ENCODE measurements at places on chromosomes 13 and 19.

GRCh38 chr13:31699650-31700049 lies 39.7 kb upstream of the RXFP2 start:
- no peak for DNase-seq

GRCh38 chr19:48698046-48698445 lies 2.3 kb downstream of the FUT2 start:
- no peak for DNase-seq

DNA sequence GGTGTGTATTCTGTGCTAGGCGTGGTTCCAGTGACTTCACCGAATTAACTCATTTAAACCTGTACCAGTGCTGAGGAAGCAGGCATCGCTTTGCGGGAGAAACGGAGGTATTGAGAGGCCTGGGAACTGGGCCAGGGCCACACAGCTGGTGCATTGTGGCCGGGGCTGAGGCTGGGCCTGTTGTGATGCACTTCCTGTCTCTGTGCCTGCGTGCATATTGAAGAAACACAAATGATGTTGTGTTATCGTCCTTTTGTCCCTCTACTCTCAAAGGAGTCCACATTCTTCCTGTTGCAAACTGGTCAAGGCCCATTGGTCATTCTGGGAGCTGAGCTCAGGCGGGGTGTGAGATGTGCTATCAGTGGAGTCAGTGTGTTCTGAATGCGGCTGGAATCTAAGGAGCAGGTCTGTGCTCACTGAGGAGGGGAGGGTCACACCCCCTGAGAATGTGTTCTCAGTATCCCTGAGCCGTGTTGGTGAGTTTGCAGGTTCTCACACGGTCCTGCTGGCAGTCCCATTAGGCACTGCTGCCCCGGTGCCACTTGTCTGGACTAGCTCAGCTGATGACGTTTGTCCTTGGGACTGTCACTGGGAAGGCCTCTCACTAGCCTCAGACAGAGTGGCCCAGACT lies 62.1 kb downstream of the ARHGEF7 start:
- DNase-seq, result peak; percentile 74

DNA sequence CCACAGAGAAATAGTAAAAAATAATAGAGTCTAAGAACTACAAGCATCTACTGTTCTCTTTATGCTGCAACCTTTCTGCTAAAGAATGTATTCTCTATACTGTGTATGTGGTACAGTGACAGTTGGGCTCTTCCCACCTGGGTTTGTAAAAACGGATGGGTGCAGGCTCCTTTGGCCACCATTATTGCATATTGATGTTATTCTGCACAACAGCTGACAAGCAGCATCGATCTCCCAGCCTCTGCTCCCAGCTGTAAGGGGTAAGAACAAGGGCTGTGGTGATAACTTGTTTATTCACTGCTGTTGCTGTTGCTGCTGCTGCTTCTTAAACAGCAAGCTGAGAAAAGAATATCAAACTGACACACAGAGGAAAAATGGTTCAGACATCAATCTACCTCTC lies 56.1 kb downstream of the KCNRG start:
- no peak for DNase-seq

- no peak for DNase-seq
These were observed 34.0 kb upstream of the HOMER3 start for GRCh38 chr19:18975011-18975410.

DNA sequence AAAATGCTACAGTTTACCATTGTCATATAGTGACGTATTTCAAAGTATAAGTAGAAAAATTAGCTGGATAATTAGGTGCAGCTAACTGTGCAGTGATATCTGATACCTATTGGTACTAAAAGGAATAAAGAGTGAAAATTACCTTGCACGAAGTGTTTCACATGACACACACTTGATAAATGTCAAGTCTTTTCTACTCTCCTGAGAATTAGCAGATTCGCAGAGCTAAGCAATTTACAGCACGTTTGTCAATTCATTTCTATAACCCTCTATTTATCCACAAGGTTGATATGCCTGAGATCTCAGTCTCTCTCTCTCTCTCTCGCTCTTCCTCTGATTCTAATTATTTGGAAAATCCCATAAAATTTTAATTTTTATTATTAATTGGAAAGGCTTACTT lies 1109.0 kb downstream of the EFNB2 start:
- DNase-seq, result no peak

GRCh38 chr13:40667622-40667978 lies 1.2 kb upstream of the FOXO1 start:
- DNase-seq, result no peak

GRCh38 chr13:81917810-81918209 lies 1576.9 kb upstream of the SPRY2 start:
- DNase-seq, result no peak

DNA sequence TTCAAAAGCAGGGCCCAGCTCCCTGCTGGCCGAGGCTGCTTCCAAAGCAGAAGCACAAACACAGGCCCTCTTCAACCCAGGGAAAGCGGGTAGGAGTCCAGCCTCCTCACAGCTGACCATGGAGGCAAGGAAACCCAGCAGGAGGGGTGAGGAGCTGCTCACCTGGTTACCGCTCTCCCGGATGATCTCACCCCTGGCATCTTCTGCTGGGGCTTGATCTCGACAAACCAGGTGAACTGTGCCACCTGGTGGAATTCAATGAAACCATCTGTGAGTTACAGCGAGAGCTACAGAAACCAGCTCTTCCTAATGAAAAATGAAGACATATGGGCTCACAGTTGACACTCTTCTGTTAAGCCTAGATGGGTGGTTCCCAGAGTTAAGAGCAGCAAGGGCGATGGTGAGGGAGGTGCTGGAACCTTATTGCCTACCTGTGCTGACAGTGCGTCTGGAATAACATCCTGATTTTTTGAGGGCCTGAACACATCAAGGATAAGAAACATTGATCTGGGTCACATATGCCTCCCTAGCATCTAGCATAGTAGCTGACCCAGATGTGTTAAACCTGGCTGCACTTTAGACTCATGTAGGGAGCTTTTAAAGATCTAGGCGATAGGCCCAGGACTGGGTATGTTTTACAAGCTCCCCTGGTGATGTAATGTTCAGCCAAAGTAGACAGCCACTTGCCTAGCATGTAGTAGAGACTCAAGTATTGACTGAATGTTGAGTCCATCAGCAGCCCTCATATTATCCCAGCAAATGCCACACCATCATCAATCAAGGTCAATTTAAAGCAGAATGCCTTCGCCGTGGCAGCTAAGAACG lies 6.1 kb downstream of the DHRS12 start:
- peak; percentile 77 for DNase-seq

DNA sequence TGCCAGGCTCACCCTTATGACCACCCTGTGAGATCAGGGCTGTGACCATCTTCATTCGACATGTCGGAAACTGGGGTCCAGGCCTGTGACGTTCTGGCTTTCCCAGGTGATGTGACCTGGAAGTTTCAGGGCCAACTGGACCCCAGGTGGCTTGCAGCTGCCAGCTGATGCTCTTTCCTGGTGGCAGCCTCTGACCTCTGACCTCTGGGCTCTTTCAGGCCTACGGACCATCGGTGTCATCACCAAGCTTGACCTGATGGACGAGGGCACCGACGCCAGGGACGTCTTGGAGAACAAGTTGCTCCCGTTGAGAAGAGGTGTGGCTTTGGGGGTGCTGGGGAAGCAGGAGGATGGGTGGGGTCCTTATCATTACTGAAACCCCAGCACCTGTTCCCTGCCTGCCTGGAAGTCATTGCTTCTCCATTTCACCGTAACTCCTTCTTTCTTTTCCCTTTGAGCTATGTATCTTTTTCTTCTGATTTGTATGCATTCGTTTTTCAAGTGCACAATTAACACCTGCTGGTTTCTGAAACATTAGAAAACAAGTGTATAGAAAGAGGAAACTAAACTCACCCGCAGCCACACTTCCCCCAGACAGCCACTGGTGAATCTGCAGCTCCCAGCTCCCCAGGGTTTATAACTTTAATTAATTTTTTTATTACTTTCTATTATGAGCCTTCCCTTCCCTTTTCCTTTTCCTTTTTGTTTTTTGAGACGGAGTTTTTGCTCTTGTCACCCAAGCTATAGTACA lies 58.9 kb downstream of the TMED1 start:
- no peak for DNase-seq

GRCh38 chr13:77338961-77339401 lies 12.1 kb upstream of the MYCBP2 start:
- no peak for DNase-seq

GRCh38 chr19:48094129-48094854 lies 16.3 kb downstream of the PLA2G4C start:
- no peak for DNase-seq

DNA sequence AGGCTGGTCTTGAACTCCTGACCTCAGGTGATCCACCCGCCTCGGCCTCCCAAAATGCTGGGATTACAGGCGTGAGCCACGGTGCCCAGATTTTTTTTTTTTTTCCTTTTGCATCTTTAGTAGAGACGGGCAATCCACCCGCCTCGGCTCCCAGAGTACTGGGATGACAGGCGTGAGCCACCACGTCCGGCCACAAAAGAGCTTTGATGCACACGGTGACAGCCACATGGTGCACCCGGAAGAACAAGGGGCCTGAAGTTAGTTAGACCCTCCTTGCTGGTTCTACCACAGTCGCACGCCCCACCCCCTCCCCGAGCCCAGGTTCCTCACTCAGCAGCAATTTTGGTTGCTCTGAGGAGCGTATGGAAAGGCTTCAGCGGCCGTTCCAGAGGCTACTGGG lies 54.2 kb upstream of the USE1 start:
- DNase-seq, result no peak

DNA sequence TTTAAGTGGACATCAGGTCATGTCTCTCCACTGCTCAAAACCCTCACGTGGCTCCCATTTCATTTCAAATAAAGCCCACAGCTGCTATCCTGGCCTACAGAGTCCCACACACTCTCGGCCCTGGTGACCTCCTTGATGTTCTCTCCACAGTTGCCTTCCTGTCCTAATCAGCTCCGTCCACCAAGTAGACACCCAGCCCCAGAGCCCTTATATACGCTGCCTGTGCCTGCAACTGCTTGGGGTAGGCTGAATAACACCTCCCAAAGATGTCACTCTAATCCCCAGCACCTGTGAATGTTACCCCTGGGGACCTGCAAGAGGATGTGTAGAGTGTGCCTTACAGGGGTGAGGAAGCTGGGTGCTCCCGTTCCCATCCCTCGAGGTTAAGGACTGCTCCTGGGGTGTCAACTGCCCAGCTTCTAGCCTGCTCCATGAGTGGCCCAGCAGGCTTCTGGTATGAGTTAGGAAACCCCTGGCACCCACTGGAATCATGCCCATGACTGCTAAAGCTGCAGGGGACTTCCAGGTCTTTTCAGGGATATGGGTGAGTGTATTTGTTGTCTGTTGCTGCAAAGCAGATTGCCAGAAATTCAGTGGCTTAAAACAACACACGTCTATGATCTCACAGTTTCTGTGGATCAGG lies 6.0 kb downstream of the FAM187B start:
- no peak for DNase-seq

- peak; percentile 53 for DNase-seq
These were observed 170.9 kb downstream of the LACC1 start for GRCh38 chr13:44050450-44051063.

DNA sequence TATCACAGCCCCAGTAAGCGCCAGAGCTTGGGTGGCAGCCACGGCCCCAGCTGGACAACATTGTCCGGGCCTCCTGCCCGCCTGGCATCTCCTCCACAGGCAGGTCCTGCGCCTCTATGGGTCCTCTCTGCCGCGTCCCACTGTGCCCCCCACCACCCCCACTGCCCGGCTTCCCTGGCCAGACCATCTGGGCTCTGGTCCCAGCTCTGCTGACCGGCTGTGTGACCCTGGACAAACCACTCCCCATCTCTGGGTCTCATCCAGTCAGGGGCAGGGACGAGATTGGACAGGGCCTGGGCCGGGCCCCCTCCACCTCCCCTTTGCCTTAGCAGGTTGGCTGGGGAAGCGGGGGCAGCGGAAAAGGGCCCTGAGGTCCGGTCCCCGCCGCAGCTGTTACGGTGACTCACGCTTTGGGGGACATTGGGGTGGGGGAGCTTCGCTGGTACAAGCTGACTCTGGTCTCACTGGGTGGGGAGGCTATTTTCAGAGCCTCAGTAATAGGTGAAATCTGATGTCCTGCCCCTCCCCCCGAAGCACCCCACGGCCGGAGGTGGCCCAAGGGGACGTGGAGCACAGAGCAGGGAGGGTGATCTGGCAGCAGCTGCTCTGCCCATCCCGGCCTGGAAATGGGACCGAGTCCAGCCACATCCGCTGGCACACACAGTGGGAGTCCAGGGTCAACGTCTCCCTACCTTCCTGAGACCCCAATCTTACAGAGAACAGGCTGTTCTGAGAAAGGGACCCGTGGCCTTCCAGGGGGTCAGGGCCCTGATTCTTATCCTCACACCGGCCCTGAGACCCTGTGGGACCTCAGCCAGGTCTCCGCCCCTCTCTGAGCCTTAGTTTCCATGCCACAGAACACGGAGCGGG lies 9.1 kb downstream of the NFIC start:
- DNase-seq, result no peak

DNA sequence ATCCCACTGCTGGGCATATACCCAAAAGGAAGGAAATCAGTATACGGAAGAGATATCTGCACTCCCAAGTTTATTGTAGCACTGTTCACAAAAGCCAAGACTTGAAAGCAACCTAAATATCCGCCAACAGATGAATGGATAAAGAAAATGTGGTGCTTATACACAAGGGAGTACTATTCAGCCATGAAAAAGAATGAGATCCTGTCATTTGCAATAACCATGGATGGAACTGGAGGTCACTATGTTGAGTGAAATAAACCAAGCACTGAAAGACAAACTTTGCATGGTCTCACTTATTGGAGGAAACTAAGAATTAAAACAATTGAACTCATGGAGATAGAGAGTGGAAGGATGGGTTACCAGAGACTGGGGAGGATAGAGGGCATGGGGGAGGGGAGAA lies 6.5 kb upstream of the SIGLEC14 start:
- no peak for DNase-seq

DNA sequence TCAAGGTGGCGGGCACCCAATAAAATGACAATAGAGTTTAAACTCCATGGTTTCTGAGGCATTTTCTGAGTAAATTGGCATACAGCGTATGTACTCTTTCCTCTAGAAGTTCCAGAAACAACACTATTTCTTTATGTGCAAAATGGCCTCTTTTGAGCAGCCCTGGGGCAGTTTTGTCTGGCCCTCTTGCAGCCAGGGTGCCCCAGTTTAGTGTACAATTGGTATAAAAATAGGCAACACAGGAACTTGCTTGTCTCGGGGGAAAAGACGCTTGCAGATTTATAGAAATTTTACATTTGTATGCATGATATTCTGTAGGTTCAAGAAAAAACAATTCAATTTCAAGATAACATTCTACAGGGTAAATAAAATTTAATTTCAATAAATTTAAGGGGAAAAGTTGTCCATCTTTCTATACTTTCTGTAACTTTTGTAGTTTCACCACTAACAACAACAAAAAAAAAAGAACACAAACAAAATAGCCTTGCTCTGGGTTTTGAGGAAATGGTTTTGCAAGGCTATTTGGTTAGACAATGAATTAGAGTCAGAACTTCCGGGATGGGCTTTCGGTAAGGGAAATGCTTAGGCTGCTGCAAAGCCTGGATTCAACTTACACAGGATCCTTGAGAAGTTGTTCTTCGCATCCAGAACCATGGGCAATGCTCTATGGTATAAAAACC lies 45.3 kb downstream of the LRCH1 start:
- DNase-seq, result no peak

- no peak for DNase-seq
These were observed 148.3 kb downstream of the MYO16 start for GRCh38 chr13:108777421-108778420.
